ENCODE measurements at places on chromosomes 3 and 15.

- no peak for DNase-seq
Measured at GRCh38 chr3:11605398-11605797, 38.3 kb downstream of the VGLL4 start.

DNA sequence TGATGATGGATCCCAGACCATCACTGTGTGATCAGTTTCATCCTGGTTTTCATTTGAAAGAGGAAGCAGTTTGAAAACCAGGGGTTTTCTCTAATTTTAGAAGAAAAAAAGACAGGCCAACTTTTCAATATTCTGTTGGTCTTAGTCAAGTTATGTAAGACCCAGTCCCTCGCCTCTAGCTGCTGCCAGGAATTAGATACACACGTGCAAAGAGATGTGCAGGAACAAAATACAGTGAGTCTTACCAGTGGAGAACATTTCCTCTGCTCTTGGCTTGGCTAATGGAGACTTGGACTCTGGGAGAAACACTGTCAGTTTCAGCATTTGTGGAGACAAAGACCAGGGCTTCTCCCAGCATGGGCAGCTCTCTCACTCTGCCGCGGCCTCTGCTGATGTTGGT, 214.9 kb upstream of the C2CD4B start:
- no peak for DNase-seq

- DNase-seq, result no peak
Measured at GRCh38 chr3:114850898-114851297, 296.2 kb downstream of the ZBTB20 start.

DNA sequence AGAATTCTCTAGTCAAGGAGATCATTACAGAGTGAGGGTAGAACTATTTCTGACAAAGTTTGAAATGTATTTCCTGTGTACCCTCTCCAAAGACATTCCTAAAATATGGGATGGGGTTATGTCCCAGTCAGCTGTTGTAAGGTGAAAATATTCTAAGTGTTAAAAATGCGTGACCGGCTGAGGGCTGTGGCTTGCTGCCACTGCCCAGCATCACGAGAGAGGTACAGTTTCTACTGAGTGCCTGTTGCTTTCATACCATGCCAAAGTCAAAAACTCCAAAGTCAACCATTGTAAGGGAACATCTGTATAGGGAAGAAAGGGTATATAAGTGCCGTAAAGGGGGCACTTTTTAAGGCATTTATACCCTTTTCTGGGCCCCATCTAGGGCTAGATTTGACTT, 30.9 kb downstream of the MAP6D1 start:
- no peak for DNase-seq

- no peak for DNase-seq
Measured at GRCh38 chr3:151330899-151331298, 1.6 kb upstream of the P2RY13 start.

DNA sequence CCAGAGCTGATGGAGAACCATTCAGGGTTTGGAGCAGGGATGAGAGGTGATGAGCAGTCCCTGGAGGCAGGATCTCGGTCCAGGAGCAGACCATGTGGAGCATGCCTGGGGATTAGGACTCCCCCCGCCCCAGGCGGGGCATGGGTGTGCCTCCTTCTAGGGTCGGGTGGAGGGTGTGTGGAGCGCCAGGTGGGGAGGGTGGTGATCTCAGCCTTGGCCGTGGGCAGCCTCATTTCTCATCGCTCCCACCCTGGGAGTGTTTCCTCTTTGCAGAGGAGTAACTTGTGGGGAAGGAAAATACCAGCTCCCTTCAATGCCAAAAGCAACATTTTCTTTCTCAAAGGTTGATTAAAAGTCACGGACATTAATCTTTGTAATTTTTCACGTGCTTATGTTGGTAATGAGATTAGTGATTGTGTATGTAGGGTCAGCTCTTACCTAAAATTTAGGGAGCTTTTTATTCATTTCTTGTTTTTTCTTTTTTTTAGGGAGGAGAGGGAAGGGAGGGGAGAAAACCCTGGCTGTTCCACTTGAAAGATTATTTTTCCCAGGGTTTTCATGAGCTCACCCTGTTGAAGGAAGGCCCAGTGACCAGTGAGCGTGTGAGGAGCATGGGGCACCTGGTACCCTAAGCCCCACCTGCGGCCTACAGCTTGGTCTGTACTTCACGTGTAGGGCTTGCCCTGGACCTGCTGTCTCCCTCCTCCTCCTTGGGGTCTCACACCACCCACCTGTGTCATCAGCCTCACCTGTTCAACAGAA, 11.0 kb downstream of the FBLN2 start:
- no peak for DNase-seq

GRCh38 chr3:10344147-10344943, 23.4 kb upstream of the SEC13 start:
- no peak for DNase-seq

- no peak for DNase-seq
Measured at GRCh38 chr3:64083575-64083974, 60.3 kb upstream of the PSMD6 start.

GRCh38 chr3:60045686-60046085, 995.9 kb upstream of the CFAP20DC start:
- DNase-seq, result no peak

DNA sequence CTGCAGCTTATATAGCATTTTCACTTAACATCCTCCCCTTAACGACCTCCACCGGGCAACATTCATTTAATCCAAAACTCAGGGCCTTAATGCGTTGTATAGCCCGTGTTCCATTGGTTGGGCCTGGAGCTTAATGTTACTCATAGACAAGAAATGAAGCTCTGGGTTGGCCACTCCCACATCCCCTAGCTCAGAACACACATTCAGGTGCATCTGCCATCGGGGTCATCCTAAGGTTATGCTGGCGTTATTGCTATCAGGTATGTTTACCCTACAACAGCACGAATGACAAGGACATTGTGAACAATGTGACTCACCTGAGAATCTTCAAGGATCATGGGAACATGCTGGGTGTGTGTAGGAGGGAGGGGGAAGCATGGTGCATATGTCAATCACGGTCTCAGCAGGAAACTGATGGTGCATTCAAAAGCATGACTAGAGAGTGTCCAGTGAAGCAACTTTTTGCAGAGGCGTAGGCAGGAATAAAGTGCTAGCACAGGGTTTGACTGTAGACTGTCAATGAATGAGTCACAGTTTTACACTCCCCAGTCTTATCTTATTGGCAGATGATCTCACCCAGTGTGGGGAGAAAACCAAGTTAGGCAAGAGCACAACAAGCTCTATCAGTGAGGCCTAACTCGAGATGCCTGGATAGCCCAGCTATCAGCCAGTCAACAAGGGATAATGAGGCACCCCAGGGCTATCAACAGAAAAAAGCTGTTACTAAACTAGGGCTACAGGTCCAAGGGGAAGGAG, 402.1 kb upstream of the MCTP2 start:
- DNase-seq, result peak; percentile 1

GRCh38 chr15:76994001-76994400, 925 bp upstream of the PSTPIP1 start:
- no peak for DNase-seq

GRCh38 chr3:148197061-148197460, 500.6 kb upstream of the AGTR1 start:
- no peak for DNase-seq

DNA sequence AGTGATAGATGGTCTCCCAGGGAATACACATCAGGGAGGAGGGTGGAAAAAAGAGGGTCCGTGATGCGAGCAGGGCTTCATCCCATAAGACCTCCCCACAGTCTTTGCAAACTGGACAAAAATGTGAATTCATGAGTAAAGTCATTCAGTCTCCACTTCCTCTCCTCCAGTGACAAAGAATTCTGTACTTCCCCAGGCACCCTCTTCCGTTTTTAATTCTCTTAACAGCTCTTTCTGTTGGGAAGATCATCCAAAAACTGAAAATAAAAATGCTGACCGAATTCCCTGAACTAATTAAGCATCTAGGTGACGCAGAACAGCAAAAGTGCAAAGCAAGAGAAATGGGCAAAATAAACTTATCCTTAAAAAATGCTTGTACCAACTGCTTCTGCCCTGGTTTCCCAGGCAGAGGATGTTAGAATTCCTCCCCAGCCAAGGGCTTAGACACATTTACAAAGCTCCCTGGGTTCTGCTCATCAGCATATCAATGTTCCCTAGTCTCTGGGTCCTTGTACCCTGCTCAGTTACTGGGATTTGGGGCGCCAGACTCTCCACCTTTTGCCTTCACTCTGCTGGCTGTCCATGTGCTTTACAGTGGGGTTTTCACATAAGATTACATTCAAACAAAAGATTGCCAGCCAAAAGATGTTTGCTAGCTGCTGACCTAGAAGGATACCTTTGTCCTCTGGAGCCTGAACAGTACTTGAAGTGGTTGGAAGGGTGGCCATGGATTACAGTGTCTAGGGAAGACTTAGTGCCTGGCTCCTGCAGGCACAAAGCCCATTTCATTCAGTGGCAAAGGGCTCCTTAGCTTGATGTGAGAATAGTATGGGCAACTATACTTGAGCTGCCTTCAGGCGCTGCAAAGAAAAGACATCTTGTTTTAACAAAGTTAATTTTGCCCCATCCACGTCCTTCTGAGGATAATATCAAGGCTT, 69.4 kb downstream of the ARNT2 start:
- peak; percentile 52 for DNase-seq

GRCh38 chr3:51395493-51396213, 4.6 kb downstream of the RBM15B start:
- no peak for DNase-seq

GRCh38 chr15:85527895-85528294, 147.5 kb downstream of the AKAP13 start:
- no peak for DNase-seq

GRCh38 chr15:43449981-43450380, 43.0 kb downstream of the TP53BP1 start:
- DNase-seq, result no peak

DNA sequence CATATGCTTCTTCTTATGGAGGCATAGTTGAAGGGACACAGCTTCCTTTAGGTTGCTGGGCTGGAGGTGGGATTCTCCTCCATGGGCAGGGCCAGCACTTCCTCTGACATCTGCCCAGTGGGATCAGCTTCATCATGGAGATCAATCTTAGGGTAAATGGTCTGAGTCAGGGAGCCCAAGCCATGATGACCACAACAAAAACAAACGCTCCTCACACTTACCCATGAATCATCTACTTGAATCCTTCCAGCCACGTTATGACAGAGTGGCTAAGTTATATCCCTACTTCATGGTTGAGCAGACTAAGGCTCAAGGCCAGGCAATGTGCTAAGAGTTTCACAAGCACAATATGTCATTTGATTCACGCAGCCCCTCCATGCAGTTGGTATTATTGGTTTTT, 87.2 kb upstream of the NMNAT3 start:
- no peak for DNase-seq

DNA sequence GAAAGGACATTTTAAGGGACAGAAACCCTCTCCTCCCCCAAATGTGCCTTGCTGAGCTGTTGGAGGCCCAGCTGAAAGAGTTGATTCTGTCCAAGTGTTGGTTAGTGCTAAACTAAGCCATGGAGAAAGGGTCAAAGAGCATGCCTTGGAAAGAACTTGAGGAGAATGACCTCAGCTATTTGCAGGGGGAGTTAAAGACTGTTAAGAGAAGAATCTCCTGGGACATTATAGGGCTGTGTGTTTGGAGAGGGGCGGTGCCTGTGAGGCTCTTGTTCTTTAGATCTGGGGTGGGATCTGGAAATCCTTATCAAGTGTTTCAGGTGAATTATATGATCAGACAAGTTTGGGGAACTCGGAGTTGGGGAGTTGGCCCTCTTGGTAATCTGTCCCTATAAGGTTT, 13.0 kb downstream of the FNDC3B start:
- no peak for DNase-seq

- no peak for DNase-seq
Measured at GRCh38 chr3:25056803-25057351, 371.2 kb upstream of the RARB start.

- DNase-seq, result no peak
Measured at GRCh38 chr3:36364260-36364659, 16.0 kb upstream of the STAC start.

DNA sequence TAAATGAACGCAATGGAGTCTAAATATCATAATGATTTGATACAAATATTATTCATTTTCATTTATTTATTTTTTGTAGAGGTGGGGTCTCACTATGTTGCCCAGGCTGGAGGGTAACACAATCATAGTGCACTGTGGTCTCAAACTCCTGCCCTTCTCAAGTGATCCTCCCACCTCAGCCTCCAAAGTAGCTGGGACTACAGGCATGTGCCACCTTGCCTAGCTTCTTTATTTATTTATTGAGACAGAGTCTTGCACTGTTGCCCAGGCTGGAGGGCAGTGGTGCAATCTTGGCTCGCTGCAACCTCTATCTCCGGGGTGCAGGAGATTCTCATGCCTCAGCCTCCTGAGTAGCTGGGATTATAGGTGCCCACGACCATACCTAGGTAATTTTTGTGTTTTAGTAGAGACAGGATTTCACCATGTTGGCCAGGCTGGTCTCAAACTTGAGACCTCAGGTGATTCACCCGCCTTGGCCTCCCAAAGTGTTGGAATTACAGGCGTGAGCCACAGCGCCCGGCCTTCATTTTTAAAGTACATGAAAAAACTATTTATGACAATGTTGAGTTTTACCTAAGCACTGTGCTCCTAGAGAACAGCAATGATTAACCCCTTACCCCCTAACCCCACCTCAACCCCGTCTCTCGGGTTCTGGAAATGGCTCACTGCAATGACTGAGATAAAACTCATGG, 4.0 kb upstream of the AEN start:
- DNase-seq, result no peak

DNA sequence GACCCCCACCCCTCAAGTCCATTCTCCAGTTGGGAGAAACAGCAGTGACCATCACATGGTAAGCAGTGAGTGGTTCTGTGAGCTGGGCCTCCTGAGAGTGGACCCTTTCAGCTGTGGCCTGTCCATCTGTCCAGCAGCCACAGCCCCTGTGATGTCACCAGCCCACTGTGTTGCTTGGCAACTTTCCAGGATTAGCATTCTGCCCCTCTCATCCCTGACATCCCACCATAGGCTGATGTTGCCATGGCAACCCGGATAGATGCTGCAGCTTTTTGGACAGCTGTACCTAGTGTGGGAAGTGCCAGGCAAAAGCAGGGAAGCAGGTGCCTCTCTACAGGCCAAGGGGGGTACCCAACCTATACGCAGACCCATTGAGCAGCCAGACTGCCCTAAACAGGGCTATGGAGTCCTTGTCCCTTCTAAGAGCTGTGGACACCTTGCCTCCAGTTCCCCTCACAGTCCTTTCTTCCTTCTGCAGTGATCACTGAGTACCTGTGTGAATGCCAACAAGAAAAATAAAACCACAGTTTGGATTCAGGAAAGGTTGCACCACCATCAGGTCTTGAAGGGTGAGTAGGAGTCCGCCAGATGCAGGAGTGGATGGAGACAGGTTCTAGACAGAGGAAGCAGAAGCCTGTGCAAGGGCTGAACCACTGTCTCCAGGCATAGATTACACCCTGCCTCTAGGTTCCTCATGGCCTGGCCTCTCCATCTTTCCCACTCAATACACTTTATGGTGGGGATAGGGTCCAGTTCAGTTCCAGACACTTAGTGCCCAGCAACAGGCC, at the start of gene DNAH1:
Gene DNAH1 (plus strand): TSS at position 343 of the 788 bp plus-strand sequence. CDS start 6,124 bp downstream, outside the sequence.
- DNase-seq, result no peak

DNA sequence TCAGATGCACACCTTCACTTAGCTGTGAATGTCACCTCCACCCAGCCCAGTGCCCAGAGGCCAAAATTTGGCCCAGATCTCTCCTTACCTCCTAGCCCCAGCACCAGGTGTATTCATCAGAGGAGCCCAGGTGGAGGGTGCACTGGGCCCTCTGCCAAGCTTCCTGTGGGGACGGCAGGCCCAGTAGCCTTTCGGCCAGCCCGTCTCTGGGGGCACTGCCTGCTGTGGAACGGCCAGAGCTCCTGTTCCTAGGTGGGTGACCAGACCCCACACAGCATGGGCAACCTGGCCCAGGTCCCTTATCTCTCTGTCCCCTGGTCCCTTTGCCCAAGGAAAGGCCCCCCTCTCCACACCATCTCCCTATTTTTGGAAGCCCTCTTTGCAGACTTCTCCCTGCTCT, 67.8 kb downstream of the AAGAB start:
- no peak for DNase-seq

All from putamen (tissue), 1 donor.